Activated effector memory CD4-positive, alpha-beta T cell treated with Interleukin-2 at 50 U/mL for 16 hours (primary cell): ENCODE measurements at places on chromosomes 5 and 9.

GRCh38 chr5:150345716-150346115, 11.8 kb upstream of the TCOF1 start:
- no peak for DNase-seq

DNA sequence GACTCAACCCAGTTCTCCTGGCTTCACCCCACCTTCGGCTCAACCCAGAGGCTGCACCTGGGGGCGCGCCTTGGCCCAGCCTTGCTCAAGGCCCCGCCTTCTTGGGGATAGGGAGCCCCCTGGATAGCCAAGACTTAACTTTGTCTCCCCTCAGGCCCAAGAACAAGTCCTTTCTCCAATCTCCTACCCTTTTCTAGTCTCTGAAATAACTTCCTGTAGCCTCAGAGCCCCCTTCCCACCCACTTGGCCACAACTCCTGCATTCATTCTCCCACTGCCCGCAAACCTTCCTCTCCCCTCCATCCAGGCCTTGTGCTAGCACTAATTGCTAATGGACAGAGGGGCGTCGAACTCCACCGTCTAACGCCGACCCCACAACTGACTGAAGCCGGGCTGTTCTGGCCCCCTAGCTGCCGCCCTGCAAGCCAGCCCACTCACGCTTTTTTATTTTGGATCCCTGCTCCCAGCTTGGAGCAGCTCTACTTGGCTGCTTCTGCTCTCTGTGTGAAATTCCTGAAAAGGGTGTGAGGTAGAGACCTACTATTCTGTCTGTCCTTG, 579 bp upstream of the ASTN2 start:
- DNase-seq: no peak

DNA sequence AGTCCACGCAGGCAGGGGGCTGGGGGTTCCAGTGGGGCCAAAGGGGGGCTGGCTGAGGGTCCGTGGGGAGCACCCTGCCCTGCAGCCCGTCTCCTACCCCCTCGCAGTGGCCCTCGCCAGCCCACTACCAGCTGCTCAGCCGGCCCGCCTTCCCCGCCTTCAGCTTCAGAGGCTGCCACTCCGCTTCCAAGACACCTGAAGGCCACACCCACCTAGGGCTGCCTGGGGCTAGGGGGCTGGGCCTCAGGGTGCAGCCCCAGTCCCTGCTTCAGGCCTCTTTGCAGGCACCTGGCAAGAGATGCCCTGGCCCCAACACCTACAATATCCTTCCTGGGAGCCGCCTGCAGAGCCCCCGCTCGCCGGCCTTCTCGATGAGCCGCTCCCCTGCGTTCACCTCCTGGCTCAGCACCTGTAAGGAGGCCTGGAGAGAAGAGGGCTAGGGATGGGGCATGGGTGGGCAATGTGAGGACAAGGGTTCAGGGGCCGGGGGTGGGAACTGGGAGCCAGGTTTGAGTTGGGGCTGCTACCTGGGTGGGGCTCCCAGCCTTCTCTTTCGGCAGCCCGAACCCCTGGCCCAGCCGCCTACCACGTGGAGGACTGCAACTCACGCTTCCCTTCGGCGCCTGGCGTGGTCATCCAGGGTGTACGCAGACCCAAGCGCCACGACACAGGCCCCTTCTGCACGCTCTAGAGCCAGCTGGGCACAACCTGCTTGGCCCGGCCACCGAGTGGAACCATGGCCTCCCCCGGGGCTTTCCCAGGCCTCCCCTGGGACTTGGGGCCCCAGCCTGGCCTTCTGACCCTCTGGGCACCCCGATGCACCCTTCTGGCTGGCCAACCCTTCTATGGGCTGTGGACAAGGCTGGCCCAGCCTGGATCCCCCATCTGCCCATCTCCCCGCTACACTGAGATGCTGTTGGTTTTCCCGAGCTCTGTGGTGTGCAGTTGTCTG, 1.7 kb downstream of the STPG3 start:
- DNase-seq: no peak

- DNase-seq: no peak
These were observed 51.8 kb downstream of the WDR36 start for GRCh38 chr5:111143910-111144309.

DNA sequence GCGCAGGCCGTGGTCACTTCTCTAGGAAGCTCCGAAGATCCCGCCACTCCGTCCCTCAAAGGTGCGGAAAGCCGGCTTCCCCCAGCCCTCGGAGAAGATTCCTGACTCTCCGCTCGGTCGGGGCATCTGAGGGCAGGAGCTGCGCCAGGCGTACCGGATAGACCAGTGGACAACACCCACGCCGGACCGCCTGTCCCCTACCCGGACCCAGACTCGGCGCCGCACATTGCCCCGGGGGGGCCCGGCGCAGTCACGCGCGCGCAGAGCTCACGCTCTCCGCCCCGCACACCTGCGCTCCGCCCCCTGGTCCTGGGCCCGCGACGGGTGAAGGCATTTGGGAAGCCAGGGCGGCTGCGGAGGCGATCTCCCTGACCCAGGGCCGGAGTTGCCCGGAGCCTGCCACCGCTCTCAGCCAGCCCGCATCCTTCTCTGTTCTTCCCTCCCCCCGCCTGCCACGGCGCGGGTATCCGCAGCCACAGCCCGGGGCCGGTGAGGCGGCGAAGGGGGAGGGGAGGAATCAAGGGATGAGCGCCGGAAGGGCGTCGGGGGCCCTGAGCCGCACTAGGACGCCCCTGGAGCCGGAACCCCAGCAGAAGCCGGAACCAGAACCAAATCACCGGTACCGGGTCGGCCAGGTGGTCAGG, 448 bp downstream of the RELL2 start:
- peak; percentile 48 for DNase-seq

DNA sequence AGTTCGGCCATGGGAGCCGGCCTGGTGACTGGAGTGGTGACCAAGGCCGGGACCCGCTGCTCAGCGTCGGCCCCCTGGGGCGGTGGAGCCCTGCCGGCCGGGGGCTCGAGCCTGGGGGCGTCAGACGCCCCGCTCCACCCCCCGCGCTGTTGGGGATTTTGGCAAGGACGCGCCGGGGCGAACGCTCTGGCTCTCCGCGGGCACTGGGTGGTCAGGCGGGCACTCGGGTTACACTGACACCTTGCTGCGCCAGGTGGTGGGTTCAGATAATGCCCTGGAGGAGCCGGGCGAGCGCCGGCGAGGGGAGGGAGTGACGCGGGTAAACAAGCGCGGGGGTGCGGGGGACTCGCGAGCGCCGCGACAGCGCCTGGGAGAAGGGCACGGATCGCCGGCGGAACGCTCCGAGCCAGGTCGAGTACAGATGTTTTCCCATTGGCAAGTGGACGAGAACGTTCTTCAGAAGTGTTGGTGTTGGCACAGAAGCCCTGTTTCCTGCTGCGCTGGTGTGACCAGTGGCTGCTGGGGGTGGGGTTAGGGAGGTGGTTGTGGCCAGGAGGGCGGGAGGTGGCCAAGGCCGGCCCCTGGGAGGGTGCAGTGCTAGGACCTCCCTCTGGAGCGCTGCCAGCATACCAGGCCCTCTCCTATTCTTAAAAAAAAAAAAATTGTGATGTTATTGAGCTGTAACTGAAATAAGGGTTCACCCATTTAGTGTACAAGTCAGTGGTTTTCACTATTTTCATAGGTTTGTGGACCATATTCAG, 773 bp downstream of the SQSTM1 start:
- peak; percentile 83 for DNase-seq

GRCh38 chr5:102624405-102624804, 125.6 kb upstream of the SLCO6A1 start:
- no peak for DNase-seq

GRCh38 chr5:146703499-146703898, 175.1 kb downstream of the PPP2R2B start:
- no peak for DNase-seq

- no peak for DNase-seq
These were observed 111.9 kb downstream of the CNTLN start for GRCh38 chr9:17246770-17247169.

DNA sequence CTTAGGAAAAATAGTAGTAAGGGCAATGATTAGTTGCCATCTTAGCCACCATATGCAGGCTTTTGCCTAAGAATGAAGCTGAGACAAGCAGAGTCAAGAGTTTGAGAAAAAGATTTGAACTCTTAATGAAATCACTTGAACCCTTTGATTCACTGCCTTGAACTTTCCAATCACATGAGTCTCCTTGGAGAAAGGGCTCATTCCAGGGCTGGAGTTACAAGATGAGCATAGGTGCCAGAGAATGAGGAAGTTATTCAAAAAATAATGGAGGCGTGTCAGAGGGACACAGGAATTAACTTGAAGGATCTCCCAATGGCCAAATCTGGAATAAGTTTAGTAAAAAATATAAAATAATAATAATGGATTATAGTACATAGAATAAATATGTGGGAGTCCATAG, 35.3 kb downstream of the MAT2B start:
- DNase-seq: no peak

GRCh38 chr5:121834021-121834420, 17.7 kb upstream of the FTMT start:
- no peak for DNase-seq

GRCh38 chr5:50463047-50463446, 22.0 kb upstream of the EMB start:
- no peak for DNase-seq

GRCh38 chr5:77936365-77936693, 160.2 kb upstream of the TBCA start:
- no peak for DNase-seq

DNA sequence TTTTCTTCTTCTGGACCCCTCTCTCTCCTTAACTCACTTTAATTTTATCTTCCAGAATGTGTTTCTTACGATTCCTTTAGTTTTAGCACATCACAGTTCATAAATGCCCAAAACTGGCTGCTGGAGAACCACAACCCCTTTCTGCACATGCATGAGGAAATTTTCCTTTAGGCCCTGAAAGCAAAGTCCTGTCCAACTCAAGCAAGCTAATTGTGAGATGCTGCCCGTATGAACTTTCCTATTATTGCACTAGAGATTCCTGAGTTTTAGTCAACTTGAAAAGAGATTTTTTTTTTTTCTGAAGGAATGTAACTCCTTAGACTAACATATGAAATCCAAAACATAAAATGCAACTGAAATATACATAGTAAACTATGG, 52.1 kb upstream of the DAB2 start:
- no peak for DNase-seq

GRCh38 chr5:102722931-102723330, 32.2 kb upstream of the PAM start:
- no peak for DNase-seq

- DNase-seq: no peak
These were observed 325.1 kb upstream of the PRR16 start for GRCh38 chr5:120139039-120139438.

GRCh38 chr9:693201-694091, 148.1 kb upstream of the DMRT1 start:
- DNase-seq: no peak

DNA sequence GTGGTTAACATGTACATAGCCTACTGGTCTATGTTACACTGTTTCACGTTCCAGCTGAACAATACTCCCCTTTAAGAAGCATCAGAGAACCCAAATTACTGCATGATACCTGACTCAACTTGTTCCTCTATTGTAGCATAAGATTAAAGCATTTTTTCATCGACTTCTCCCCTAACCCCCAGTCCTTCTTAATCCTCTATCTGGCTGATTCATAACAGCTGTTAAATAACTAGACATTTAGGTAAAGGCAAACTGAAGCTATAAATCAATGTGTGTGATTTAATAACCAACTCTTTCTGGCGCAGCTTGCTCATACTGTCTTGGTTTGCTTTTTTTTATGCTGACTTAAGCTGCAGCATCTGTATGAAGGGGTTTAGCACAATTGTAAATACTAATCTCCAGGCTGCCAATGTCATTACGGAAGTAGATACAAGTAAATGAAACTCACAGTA, 94.2 kb upstream of the MTAP start:
- no peak for DNase-seq

DNA sequence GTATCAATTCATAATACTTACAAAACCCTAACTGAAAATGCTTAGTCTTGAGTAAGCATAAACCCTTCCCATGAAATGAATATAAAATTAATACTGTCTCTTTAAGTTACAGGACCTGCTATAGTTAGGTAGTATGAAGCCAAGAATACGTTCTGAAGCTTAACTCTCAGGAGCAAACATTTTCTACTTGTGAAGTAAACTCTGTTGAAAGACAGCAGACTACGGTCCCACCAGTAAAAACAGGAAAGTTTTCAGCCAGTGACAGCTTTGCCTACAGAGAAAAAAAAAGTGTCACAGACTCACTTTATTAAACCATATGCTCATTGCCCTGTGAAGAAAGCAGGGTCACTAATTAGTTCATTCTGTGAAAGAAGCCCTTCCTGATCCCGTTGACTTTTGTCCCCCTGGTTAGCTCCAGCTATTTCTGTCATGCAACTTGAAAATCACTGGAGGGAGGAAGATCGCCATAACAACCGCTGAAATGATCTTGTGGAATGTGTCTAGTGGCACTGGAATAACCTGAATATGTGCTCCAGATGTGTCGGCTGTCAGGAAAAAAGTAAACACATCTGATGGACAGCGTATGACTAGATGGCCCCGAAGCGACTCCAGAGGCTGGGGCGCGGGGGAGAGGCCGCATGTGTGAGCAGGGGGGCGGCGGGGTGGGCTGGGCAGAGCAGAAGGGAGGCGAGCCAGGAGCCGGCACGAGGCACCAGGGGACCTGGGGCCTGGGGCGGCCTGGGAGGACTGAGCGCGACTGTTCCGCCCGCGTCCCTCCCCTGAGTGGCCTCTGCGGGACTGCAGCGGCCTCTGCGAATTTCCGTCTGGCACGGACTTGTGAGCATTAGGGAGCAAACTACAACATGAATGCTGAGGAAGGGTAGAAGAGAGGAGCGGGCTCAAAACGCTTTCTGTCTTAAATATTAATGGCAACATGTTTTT, 41.9 kb downstream of the BNC2 start:
- no peak for DNase-seq

DNA sequence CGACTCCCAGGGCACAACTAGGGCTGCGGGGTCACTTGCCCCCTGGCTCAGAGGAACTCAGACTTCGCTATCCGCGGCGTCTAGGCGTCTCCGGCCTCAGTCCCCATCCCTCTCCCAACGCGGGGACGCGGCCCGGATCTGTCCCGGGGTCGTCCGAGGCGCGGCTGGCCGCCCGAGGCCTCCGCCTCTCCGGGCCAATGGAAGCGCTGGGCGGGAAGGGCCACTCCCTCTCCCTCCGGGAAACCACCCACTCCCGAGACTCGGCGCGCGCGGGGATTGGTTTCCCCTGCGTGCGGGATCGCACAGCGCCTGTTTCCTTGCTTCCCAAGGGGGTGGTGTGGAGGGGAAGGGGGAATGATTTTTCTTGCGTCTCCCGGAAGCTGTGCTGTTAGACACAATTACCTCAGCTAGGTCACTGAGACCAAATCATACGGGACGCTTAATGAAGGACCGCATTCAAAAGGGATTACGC, 38.3 kb downstream of the NR2F1 start:
- no peak for DNase-seq

- DNase-seq: no peak
These were observed 1.5 kb downstream of the TMED9 start for GRCh38 chr5:177593511-177593910.

- DNase-seq: no peak
These were observed 179.7 kb downstream of the PIK3R1 start for GRCh38 chr5:68395302-68395701.
